ENCODE measurements at places on chromosomes 6 and 20.

DNA sequence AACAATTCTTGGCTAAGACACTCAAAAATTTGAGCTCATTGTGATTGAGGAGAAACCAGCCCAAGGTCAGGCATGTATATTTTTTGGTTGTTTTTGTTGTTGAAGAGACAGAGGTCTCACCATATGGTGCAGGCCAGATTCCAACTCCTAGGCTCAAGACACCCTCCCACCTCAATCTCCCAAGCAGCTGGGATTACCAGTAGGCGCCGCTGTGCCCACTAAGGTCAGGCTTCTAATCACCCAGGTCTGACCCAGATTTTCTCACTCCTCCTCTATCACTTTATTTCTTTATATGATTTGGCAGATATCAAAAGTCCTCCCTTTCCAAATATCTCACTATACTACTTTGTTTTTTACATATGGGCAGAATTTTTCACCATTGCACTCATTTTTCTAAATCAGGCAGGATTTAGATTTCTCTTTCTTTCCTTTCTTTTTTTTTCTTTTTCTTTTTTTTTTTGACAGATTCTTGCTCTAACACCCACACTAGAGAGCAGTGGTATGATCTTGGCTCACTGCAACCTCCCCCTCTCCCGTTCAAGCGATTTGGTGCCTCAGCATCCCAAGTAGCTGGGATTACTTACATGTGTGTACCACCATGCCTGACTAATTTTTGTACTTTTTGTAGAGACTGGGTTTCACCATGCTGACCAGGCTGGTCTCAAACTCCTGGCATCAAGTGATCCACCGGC lies 1.7 kb upstream of the C6orf141 start:
- no peak for DNase-seq

GRCh38 chr6:136563386-136564152 lies 13.3 kb upstream of the MAP7 start:
- no peak for DNase-seq

DNA sequence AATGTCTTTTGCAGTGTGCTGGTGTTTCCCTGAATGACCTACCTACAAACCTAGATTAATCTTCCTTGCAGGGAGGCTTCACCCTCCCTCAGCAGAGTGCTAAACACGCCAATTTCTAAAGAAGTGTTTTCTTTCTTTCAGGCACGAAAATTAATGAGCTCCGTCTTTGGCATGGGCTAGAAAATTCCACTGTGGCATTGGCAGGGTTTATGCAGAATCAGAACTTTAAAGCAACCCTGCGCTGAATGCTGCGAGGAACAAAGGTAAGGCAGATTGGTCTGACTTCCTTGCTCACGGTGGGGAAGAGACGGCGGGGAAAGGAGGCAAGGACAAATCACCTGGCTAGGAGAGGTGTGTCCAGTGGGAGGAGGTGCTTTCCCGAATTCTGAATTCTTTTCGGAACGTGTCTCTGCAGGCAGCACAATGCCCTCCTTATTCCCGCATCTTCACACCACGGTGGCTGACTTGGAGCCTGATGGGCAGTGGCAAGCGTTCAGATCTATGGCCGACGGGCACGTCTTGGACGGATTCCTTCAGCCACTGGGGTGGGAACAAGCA lies 6.2 kb upstream of the BANF2 start:
- no peak for DNase-seq

GRCh38 chr20:63785691-63786131 lies 45.4 kb downstream of the ZBTB46 start:
- DNase-seq, result no peak

GRCh38 chr6:27767851-27768250 lies 144.3 kb downstream of the OR2B2 start:
- no peak for DNase-seq
